ENCODE measurements at places on chromosomes 16 and 17. TPM values are rescaled to one million over a fixed set of nuclear protein-coding genes. Genes with fewer than 3 reads are reported as not detected.

The LAT gene
- total RNA-seq: 6.1 TPM

The SLC16A11 gene
- not detected for total RNA-seq

The VMP1 gene
- total RNA-seq: 152 TPM

The CLEC18C gene
- 0.16 TPM for total RNA-seq

The HAP1 gene
- total RNA-seq: 1.1 TPM

The FBXL16 gene
- total RNA-seq: 1.5 TPM

The CD300H gene
- total RNA-seq: not detected

The ZNF213 gene
- total RNA-seq: 11.1 TPM

The CCL5 gene
- 2.0 TPM for total RNA-seq

The EVI2A gene
- not detected for total RNA-seq

The ABCA8 gene
- 0.21 TPM for total RNA-seq

The ABCC6 gene
- 0.96 TPM for total RNA-seq

The KRT33B gene
- 0.28 TPM for total RNA-seq

The GPR142 gene
- not detected for total RNA-seq
